SJSA1 (cell line): ENCODE measurements at places on chromosomes 1 and 21.

GRCh38 chr1:63662841-63663240, 69.6 kb downstream of the PGM1 start:
- peak; percentile 77 for DNase-seq

DNA sequence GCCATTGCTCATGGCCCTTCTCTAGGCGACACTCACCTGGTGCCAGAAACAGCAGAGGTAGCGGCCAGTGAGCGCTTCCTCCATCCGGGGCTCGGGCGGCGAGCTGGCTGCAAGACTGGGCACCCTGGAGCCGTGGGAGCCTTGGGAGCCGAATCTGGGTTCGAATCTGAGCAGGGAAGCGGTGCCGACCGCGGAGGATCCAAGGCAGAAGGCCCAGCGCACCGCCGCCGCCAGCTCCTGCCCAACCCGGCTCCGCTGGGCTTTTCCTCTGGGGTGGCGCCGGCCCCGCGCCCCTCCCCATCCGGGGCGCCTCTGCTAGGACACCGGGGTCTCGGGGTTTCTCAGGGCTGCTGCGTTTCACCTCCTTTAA, 1.7 kb upstream of the PRDM16 start:
- no peak for DNase-seq

- DNase-seq, result no peak
Observed at GRCh38 chr21:16005996-16006395, 276.2 kb downstream of the USP25 start.

DNA sequence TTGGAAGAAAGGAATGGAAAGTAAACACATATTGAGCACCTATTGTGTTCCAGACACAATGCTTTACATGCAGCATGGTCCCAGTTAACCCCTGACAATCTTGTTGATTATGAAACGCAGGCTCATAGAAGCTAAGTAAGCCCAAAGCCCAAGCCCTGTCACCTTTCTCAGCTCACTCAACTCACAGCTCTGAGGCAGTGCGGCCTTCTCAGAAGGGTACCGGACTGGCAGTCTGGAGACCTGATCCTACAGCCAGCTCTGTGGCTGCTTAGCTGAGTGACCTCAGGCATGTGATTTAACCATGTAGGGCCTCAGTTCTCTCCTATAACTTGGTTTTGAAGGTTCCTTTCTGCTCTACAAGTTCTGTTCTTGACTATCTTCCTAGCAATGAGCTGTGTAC, 464 bp upstream of the RNASEL start:
- DNase-seq, result no peak

- DNase-seq, result no peak
Observed at GRCh38 chr1:159591981-159592380, 4.4 kb downstream of the APCS start.

DNA sequence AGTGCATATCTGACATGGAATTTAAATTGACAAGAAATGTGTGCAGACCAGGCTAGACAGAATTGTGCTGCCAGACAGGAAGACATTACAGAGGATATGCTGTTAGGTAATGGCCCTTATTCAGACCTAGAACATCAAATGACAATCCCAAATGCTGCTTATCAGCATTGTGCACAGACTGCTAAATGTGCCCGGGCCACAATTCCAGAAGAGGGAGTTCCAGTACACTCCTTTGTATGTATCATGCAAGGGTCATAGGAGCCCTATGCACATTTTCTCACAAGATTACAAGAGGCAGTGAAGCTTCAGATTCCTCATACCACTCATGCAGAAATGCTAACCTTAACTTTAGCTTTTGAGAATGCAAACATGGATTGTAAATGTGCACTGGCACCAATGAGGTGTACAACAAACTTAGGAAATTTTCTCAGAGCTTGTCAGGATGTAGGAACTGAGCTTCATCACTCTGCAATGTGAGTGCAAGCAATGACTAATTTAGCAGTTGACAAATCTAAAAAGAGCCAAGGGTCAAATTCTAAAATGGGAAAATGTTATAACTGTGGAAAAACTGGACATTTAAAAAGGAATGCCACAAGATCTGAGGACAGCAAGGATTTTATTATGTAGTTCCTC, 273.5 kb downstream of the COL11A1 start:
- DNase-seq, result no peak

DNA sequence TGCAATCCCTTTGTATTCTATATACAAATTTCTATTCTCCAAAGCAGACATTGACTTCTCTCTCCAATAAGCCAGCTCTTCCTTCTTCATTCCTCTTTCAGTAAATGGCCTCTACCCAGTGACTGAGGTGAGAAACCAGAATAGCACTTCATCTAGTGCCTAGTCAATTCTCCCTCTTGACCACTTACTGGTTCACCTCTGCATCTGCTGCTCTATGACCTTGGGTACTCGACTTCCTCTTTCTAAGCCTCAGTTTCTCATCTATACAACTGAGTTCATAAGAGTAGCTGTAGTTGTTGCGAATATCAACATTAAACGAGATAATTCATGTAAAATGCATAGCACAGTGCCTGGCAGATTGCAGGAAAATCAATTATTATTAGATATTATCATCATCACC, 12.4 kb downstream of the LYST start:
- no peak for DNase-seq

DNA sequence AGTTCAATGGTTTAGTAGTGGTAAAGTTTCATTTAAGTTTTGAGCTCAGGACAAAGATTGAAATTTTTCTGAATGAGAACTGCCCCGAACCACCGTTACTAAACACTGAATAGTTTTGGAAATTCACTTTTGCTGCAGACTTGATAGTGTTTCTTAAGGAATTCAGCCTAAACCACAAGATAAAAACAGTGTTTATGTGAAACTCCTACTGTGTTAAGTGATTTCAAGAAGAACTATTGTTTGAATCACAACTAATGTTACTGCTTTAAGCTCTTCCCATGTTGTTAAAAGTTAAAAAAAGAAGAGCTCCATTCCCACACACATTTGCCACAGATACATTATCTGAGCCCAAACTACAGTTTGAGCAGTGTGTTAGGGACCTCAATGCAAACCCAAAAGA, 159.2 kb downstream of the DYRK1A start:
- no peak for DNase-seq

- DNase-seq, result no peak
Observed at GRCh38 chr1:172338295-172338735, 82.2 kb upstream of the C1orf105 start.

GRCh38 chr1:198657550-198658064, 18.8 kb downstream of the PTPRC start:
- no peak for DNase-seq

- no peak for DNase-seq
Observed at GRCh38 chr1:180097326-180097605, 57.4 kb upstream of the QSOX1 start.

- DNase-seq, result no peak
Observed at GRCh38 chr1:195328681-195329080, 1279.6 kb downstream of the KCNT2 start.

- DNase-seq, result peak; percentile 32
Observed at GRCh38 chr1:228513236-228513900, 26.2 kb downstream of the RNF187 start.

DNA sequence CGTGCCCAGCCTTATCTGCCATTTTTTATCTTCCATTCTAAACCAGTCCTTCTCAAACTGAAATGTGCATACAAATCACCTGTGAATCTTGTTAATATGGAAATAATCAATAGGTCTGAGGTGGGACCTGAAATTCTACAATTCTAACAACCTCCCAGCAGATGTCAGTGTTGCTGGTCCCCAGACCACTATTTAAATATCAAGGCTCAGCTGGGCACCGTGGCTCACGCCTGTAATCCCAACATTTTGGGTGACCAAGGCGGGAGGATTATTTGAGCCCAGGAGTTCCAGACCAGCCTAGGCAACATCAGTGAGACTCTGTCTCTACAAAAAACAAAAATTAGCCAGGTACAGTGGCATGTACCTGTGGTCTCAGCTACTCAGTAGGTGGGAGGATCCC, 4.1 kb downstream of the UQCRHL start:
- no peak for DNase-seq

DNA sequence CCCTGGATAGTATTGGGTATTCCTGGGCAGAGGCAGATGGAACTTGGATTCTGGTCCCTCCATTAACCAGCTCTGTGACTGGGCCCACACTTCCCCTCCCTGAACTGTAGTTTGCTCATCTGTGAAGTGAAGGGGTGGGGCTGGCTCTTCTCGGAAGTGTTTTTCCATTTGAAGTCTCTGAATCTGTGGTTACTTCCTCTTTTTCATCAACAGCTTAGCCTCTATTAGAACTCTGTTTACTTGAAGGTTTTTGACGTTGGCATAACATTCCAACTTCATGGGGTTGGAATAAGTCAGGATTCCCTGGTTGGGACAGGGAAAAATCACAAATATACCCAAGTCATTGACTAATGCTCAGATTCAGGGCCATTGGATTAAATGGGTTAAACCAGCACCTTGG, 3.6 kb downstream of the KIAA0040 start:
- no peak for DNase-seq

DNA sequence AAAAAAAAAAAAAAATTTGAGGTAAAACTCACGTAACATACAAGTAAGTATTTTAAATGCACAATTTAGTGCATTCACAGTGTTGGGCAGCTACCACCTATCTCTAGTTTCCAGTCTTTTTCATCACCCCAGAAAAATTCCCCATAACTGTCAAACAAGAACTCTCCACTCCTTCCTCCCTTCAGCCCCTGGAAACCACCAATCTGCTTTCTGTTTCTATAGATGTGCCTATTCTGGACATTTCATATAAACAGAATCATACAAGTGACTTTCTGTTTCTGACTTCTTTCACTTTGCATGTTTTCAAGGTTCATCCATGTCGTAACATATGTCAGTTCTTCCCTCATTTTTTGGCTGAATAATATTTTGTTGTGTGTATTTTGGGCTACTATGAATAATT, 24.9 kb upstream of the ETS2 start:
- DNase-seq, result no peak

- DNase-seq, result peak; percentile 42
Observed at GRCh38 chr1:228013935-228014930, 7.4 kb downstream of the WNT3A start.

DNA sequence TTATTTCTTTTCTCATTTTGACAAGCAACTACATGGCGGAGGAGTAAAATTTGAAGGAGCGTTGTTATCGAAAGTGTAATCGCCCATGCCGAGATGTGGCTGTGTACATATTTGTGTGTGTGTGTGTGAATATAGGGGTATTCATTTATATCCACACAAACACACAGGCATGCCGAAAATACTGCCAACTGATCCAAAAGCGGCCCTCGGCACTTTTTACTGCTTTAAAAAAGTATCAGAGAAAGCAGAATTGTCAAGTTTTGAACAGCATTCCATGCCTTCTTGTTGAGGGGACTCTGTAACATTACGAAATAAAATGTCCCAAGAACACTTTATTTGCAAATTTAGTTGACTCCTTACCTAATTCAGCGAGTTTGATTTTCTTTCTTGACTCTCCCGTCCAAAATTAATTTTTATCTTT, 1.1 kb downstream of the PBX1 start:
- peak; percentile 39 for DNase-seq
